ENCODE measurements at places on chromosomes 4 and X. TPM values are rescaled to one million over a fixed set of nuclear protein-coding genes. Genes with fewer than 3 reads are reported as not detected.

The PNMA5 gene
- total RNA-seq, result not detected

- DNase-seq, result no peak
Measured at GRCh38 chr4:184402740-184403383, 71.5 kb downstream of the IRF2 start.

DNA sequence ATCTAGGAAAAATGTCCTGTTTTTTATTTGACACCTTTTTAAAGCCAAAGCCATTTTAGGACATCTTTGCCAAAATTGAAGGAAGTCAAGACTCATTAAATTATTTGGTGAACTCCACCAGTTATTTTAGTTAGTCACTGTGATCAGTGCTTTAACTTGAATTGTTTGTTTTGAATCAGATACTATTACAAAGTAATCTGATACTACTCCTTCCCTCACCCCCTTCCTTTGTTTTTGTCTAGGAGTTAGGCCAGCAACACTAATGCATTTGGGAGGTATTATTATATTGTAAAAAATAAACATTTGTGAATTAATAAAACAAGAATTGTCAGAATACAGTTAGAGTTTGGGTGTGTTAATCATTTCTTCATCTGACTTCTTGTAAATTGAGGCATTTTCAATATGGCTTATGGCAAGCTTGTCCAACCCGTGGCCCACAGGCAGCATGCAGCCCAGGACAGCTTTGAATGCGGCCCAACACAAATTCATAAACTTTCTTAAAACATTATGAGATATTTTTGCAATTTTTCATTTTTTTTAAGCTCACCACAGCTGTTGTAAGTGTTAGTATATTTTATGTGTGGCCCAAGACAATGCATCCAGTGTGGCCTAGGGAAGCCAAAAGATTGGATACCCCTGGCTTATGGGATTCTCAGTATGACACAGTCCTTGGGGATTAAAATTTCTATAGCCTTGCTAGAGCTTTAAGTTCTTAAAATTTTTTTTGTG lies 182.2 kb downstream of the BMPR1B start:
- no peak for DNase-seq

The MAOA gene
- 0.32 TPM for total RNA-seq

- DNase-seq, result no peak
Measured at GRCh38 chr4:3911252-3911856, 145.2 kb downstream of the ADRA2C start.

The DDIT4L gene
- 0.78 TPM for total RNA-seq

DNA sequence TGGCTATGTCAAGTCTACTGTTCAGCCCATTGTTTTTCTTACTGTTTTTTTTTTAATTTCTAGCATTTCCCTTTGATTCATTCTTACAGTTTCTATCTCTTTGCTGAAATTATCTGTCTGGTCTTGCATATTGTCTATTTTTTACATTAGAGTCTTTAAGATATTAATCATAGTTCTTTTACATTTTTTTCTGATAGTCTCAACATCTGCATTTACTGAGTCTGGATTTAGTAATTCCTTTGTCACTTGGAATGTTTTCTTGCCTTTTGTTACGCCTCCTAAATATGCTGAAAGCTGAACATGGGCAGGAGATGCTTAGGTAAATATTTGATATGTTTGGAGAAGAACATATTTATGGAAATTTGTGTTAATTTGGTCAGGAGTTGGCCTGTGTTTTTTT lies 10.4 kb downstream of the JADE3 start:
- DNase-seq, result no peak

- no peak for DNase-seq
Measured at GRCh38 chr4:158775091-158775651, 6.3 kb downstream of the FNIP2 start.

DNA sequence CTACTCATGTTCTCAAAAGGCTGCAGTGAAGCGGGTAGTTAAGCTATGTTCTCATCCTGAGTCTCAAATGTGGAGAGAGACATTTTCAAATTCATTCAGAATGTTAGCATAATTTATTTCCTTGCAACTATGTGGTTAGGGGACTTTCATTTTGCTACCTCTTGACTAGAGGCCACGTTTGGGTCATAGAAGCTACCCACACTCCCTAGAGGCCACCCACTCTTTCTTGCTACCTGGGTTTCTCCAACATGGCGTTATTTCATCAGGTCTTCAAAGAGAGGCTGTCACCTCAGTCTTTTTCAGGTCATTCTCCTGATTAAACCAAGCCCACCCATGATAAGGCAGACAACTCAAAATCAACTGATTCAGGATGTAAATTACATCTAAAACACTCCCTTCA lies 34.3 kb upstream of the NLGN4X start:
- no peak for DNase-seq

- no peak for DNase-seq
Measured at GRCh38 chr4:23476515-23477090, 413.2 kb downstream of the PPARGC1A start.

DNA sequence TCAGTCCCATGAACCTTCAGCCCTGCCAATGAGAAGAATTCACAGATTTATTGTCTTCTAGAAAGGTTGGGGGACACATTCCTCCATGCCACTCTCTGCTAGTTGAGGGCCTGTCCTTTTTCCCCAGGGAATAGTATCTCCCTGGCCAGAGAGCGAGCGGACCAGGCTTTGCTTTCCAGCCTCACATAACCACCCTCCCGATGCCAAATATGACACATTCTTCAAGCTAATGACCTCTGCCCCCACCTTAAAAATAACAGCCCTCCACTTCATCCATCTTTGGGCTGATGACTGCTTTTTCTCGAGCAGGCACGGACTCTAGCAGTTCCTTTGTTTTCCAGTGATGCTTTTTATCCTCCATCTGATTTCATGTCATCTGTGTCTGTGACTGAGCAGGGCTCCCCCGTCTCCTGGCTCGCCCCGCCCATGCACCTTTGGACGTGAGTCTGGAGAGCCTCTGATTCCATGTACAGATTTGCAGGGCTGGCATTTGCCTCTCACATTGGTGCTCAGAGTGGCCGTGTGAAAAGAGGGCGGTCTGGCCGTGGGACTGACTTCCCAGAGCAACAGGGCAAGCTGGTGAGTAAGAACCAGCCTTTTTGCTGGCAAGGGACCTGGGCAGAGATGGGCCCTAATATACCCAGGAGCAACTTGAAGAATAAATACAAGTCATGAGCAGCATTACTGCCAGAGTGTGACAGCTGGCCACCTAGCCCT lies 279.8 kb downstream of the BCOR start:
- DNase-seq, result no peak

DNA sequence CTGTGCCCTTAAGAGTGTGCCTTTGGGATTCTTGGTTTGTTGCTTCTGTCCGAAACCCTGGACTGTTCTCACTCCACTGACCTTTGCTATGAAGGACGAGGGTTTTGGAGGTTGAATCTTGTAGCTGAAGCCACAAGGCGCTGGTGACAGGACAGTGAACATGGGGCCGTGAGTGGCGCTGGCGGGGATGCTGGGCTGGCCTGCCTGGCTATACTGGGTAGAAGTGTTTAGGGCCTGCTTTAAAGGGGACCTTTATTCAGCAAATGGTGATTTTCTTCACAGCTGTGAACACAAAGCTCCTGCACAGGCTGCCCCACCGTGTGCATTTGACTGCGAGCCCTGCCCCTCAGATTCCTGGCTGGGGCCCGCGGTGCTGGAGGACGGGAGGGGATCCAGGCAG lies 27.1 kb upstream of the TADA2B start:
- no peak for DNase-seq

The LONRF3 gene
- not detected for total RNA-seq

DNA sequence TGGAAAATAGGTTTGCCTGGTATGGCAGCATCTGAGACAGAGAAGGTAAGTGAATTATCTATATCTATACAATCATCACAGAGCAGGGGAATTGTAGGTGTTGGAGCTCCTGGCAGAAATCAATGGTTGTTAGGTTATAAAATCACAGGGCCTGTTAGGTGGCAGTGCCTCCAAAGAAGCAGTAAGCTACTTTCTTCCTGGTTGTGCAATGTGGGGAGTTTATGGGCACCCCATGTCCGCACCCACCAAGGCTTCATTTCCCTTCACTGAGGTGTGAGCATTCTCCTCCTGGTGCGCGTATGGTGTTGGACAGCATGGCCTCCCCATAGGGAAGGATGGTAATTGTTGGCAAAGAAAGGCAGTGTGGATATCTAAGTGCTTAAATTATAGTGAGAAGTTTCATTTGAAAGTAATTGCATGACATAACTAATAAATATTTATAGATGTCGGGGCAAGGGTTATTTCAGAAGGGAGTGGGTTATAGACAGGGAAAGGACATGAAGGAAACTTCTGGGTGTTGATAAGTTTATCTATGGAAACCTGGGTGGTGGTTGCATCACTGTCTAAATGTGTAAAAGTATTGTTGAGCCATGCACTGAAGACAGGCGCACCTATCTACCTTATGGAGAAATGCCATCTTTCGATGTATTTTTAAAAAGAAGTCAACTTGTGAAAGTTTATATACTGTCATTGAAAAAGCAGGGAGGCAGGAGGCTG lies 153.7 kb downstream of the FRAS1 start:
- no peak for DNase-seq

- DNase-seq, result no peak
Measured at GRCh38 chrX:7083468-7084396, 63.8 kb upstream of the STS start.

The SLC7A11 gene
- total RNA-seq, result 29.1 TPM
